ENCODE measurements at places on chromosomes 11 and 22.

DNA sequence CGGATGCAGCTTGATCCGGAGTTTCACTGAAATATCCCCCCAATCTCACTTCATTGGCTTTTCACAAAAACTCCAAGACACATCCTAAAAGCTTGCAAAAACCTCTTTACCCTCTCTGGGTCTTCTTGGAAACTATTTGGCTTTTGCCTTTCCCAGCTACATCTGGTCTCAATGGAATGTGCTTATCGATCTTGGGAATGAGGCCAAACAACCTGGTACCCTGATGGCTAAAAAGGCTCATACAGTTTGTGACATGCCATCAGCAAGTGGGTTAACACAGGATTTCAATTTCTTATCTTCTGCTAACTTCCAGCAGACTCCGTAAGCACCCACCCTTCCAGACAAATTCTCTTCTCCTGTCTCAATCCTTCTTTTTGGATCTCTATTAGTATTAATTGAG, 45.9 kb upstream of the TEAD1 start:
- DNase-seq: no peak

- no peak for DNase-seq
These were observed 55.5 kb upstream of the USP47 start for GRCh38 chr11:11786234-11786633.

GRCh38 chr22:19238900-19239299, 52.6 kb downstream of the CLTCL1 start:
- no peak for DNase-seq

GRCh38 chr22:31561238-31561887, 65.0 kb downstream of the SFI1 start:
- DNase-seq: no peak

Data from activated T-helper 1 cell treated with anti-CD3 and anti-CD28 coated beads, Interleukin-2, amount 50 U/mL, for 16 hours (primary cell).